ENCODE measurements at places on chromosomes 6 and 20.

- DNase-seq: peak; percentile 66
These were observed 105.5 kb upstream of the MYL9 start for GRCh38 chr20:36435592-36436541.

DNA sequence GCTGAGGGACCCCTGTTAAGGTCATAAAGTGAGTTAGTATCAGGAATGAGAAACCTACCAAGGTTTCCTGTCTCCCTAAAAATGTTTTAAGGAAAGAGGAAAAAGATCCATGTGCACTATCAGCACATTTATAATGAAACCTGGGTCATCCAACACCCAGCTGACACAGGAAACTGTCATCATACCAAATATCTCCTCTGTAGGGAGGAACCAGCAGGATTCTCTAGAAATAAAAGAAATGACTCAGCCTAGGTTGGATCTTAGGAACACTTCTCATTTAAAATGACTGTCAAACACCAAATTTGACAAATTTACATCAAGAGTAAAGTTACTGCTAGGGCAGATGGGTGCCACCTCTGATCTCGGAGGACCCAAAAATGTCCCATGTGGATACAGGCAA, 21.7 kb downstream of the GFOD1 start:
- no peak for DNase-seq

GRCh38 chr6:47202644-47203205, 107.0 kb downstream of the TNFRSF21 start:
- DNase-seq: no peak

DNA sequence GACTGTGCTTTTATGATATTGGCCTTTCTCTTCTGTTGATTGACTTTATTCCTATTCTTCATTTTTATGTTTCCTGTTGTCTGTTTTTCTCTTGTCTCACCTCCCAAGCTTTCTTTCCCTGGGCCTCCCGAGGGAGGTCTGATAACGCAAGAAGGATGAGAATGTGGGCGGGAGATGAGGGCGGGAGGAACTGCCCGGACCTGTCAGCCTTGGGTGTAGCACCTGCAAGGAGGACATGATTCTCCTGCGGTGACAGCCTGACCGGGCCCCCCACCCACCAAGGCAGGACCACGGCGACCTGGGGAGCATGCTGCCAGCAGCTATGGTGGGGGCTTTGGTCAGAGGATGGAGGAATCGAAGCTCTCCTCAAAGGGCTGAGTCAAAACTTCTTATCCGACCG, 86.9 kb downstream of the PLEKHG1 start:
- DNase-seq: no peak

- DNase-seq: no peak
These were observed 169.6 kb upstream of the EYS start for GRCh38 chr6:65876668-65877067.

GRCh38 chr6:139337830-139338229, 36.6 kb downstream of the CITED2 start:
- DNase-seq: no peak

GRCh38 chr6:2165286-2165685, 80.1 kb downstream of the GMDS start:
- DNase-seq: no peak

DNA sequence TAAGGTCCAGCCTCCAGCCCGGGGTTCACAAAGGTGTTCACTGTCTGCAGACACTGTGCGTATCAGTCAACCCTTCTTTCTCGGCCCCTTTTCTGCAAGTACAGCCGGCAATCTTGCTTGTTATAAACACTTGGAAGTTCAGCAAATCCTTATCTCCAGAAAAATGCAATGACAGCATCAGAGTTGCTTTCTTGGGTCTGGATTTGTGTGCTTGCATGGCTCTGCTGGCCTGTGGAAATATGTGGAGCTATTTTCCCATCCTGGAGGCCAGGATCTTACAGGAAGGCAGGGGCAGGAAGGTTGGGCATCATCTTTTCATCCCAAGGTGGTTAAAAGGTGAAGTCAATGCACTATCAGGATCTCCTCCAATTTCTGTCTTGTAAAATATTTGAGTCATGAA, 100.3 kb downstream of the SMOC2 start:
- DNase-seq: no peak

DNA sequence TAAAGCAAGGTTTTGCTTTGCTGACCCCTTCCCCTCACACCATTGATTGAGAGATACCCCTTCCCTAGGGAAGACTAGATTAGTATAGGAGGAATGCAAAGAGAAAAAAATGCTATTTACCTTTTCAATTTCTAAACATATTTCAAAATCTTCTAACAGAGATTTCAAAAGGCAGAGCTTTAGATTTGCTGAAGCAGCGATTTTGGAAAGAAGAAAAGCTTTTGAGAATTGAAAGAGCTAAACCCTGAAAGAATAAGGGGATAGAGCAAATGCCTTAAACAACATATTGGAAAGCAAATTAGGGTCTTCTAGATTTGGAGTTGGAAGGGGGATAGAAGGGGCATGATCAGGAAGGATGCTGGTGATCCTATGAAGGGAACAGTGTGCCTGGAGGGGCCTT, 46.5 kb upstream of the KLHL31 start:
- DNase-seq: no peak
